Breast epithelium (tissue), 4 donors: ENCODE measurements at places on chromosomes 5 and 9.

- DNase-seq: no peak
These were observed 18.4 kb downstream of the MSANTD3 start for GRCh38 chr9:100445161-100445902.

DNA sequence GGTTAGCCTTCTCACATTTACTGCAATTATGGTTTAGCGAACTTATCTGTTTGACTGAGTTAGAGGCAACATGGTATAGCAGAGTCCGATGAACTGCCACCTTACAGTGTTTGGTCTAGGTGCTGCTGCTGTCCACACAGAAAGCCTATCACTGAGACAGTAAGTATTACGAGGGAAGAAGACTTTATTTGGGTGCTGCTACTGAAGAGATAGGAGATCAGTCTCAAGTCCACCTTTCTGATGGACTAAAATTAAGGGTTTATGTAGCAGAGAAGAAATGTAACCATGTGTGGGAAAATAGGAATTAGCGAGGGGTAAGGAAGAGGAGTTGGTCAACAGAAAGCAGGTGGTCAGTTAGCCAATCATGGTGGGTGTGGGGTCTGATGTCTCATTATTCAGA is 109.7 kb downstream of the ZSWIM6 start:
- no peak for DNase-seq

DNA sequence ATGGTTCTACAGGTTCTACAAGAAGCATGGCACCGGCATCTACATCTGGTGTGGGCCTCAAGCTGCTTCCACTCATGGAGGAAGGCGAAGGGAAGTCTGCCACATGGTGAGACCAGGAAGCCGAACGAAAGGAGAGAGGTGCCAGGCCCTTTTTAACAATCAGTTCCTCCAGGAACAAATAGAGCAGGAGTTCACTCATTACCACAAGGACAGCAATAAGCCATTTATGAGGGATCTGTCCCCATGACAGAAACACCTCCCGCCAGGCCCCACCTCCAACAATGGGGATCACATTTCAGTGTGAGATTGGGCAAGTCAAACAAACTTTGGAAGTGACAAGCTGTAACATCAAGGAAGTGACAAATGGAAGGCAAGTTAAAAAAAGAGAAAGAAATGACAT is 95.5 kb upstream of the PTPN3 start:
- DNase-seq: no peak

DNA sequence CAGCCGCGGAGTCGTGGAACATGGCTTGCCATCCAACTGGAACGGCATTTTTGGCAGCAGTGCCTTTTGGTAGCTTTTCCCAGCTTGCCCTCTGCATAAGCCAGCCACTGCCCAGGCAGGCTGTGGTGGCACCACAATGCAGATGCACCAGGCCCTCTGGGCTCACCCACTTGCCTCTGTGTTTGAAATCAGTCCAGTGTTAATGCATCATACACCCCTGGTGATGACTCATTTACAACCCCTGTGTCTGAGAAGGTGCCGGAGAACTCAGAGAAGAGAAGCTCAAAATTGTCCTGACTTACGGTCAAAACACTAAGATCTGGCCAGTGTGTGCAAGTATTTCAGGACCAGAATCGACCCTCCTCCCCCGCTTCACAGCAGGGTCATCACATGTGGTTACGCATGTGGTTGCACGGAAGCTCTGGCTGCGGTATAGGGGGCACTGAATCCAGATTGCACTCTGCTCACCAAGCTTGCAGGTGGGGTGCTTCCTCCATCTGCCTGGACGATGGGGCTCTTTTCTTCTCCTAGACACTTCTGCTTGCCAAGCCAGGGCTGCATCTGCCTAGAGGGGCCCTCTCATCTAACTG is 66.5 kb upstream of the SMIM15 start:
- DNase-seq: no peak

- DNase-seq: no peak
These were observed 33.5 kb downstream of the PDGFRB start for GRCh38 chr5:150122158-150122510.

- DNase-seq: no peak
These were observed 151.1 kb upstream of the ANKRD55 start for GRCh38 chr5:56384186-56384585.

GRCh38 chr5:60639544-60639943 is 60.4 kb downstream of the DEPDC1B start:
- DNase-seq: no peak

DNA sequence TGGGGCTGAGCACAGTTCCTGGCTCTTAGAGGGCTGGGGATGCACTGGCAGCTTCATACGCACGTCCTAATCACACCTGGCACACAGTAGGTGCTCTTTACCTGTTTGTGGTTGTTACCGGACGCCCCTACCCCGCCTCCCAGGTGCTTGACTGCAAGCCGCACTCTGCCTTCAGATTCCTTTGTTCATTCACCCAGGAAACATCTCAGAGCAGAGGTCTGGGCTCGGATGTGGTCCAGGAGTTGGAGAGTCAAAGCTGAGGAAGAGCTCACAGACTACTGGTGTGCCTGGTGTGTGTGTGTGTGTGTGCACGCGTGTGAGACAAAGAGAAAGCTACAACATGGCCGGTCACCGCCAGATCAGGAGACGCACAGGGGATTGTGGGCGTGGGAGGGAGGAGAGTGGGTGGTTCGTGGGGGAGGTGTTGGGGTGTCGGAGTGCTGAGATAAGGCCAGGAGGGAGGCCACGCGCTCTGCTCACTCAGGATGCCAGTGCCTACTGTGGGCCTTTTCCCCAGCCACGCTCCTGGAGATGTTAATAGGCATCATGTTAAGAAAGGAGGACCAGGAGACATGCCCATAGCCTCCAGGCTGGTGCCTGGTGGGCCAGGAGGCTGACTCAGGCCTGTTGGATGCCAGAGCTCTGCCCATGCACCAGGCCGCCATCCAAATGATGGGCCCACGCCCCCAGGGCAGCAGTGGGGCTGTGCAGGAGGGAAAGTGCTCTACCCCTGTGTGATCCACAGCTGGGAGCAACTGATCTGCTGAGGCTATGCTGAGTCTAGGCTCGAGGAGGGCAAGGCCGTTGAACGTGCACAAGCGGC is 39.9 kb downstream of the CRB2 start:
- DNase-seq: no peak

- DNase-seq: no peak
These were observed 48.8 kb upstream of the JAK2 start for GRCh38 chr9:4936277-4936676.

- peak; percentile 93 for DNase-seq
These were observed 29.7 kb downstream of the ZNF462 start for GRCh38 chr9:106892632-106893031.

GRCh38 chr9:88571419-88571818 is 36.4 kb downstream of the NXNL2 start:
- no peak for DNase-seq

- DNase-seq: no peak
These were observed 26.6 kb downstream of the TSPAN17 start for GRCh38 chr5:176673651-176674583.

DNA sequence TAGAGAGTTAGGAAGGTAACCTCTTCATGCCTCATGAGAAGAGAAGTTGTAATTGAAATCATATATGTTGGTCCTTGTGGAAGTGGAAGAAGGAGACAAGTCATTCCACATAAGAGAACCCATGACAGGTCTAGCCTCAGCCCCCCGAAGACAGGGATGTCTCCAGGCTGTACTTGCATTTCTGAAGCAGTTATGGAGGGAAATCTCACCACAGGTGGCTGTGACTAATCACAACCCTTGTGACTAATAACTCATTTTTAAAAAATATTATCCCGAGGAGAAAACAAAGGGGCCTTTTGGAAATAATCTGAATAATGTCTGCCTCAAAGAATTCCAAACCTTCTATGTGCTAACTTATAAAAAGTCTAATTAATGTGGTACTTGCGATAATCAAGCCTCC is 262.1 kb upstream of the RPS23 start:
- no peak for DNase-seq

GRCh38 chr9:77839459-77840140 is 191.5 kb upstream of the GNA14 start:
- no peak for DNase-seq

- DNase-seq: no peak
These were observed 15.2 kb upstream of the HEXB start for GRCh38 chr5:74669821-74670220.

DNA sequence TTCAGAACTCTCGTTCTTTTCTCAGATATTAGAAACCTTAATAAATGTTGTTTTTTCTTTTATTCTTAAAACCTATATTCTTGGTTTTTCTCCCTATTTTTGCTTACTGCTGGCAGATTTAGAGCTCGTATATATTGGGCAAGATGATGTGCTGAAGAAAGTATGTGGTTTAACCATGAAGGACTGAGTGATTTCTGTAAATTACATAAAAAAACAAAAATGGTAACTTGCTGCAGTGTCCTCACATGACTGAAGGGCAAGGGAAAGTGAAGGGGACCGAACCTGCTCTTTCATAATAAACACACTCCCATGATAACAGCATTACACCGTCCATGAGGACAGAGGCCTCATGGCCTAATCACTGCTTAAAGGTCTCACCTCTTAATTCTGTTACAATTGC is 393.8 kb upstream of the ZNF608 start:
- no peak for DNase-seq

- no peak for DNase-seq
These were observed 30.1 kb upstream of the SNX24 start for GRCh38 chr5:122815218-122815767.

GRCh38 chr5:14379739-14380497 is 201.7 kb upstream of the OTULINL start:
- DNase-seq: no peak

GRCh38 chr9:12956805-12957204 is 182.0 kb downstream of the LURAP1L start:
- DNase-seq: no peak

- DNase-seq: no peak
These were observed 146.2 kb downstream of the CDH12 start for GRCh38 chr5:22706901-22707300.

DNA sequence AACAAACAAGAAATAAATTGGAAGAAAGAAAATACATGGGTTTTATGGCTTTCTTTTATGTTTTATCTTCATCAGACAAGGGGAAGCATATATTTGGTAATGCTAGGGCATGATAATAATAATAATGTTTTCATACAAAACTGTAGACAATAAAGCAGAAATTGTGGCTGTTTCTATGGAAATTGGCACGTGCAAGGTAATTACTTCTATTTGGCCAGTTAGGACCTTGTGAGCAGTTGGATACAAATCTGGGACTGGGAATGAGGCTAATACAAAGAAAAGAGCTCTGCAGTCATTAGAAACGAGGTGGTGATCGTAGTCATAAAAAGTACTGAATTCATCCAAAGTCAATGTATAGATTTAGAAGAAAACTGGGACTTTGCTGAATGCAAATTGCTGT is 233.6 kb downstream of the EFNA5 start:
- DNase-seq: no peak

DNA sequence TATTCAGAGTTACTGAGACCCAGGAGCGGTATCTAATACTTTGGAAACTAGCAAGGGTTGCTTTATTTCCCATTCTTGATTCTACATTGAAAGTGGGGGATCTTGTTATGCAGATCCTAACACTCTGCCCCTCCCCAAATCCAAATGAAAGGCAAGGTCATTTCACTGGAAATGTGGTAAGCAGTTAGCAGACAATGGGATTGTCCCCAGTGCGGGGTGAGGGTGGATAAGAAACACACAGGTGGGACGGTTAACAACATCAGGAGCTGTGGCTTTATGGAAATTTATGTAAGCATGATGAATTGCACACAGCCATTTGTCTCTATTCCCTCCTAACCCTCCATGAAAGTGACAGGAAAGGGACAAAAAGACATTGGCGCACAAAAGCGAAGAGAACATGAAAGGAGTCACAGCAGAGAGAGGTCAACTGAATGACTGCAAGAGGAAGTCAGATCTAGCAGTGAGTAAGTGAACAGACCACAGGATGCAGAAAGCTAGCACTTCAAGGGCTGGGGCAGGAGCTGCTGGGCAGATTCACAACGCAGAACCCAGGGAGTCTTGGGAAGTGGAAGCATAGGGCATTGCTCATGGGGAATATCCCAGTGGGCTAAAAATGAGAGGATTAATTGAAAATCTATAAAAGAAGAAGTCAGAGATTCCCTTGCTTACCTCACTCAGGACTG is 184.4 kb downstream of the HSD17B3 start:
- no peak for DNase-seq

DNA sequence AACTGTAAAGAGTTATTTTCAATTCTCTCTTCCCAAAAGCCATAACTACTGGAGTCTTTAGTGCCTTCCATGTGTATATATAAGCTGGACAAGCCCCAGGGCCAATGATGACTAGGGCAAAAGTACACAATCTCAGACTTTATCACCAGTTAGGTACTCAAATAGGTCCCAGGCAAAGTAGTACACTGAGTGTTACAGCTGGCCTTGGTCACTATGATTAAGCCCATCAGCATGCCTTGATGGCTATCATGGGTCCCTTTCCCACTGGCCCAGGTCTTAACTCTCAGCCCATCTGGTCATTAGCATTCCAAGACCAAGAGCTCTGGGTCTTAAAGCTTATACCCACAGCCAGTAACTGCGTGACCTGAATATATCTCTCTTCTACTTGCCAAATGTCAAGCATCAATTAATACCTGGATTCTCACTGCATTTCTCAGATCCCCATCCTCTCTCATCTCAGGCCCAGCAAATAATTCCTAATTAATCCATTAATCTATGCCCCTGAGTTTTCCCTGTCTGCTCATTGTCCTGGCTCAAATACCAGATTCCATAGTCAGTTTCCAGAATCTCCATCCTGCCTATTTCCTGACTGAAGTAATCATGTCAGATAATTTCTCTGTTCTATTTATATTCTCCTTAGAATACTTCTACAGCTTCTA is 62.3 kb downstream of the NR6A1 start:
- no peak for DNase-seq

DNA sequence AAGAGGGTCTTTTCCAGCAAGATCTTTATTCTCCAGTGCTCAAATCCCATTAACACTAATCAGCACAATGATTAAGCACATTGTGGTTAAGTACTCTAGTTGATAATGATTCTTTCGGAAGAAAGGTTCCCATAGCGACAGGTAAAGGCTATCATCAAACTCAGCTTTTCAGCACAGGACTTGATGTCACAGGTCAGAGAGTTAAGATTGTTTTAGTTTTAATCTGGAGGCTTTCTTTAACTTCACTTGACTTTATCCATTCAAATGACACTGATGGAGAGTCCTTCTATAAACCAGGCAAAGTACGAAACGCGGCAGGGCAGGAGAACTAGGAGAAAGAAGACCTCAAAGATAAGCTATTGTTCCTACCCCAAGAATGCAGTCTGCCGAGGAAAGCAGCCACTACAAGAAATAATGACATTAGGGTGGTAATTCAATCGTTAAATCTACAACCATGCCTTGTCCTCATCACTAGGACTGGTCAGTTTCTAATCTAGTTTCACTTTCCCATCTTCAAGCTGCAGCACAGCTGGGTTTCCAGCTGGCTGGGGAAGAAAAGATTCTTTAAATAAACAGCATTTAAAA is 4.6 kb downstream of the NRG2 start:
- DNase-seq: no peak

GRCh38 chr5:621341-621761 is 9.2 kb downstream of the CEP72 start:
- no peak for DNase-seq

GRCh38 chr5:68418201-68418600 is 202.6 kb downstream of the PIK3R1 start:
- DNase-seq: no peak

DNA sequence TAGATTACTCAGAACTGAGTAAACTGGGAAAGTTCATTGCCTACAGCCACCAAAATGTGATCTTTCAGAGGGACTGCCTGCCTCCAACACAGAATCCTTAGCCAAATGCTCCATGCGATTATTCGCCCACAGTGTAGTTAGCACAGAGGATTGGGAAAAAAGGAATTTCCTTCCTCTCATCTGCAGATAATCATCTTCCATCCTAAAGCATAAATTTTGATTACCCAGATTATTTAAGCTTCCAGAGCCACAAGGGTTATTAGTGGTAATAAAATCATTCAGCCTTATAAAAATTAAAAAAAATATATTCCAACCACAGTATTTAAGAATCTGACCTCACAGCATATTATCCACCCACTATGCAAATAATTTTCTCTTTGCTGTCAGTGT is 285.3 kb upstream of the GRAMD2B start:
- DNase-seq: no peak
